CD4-positive, alpha-beta T cell treated with Interleukin-17A for 4 hours (primary cell): ENCODE measurements at places on chromosomes 11 and 22.

DNA sequence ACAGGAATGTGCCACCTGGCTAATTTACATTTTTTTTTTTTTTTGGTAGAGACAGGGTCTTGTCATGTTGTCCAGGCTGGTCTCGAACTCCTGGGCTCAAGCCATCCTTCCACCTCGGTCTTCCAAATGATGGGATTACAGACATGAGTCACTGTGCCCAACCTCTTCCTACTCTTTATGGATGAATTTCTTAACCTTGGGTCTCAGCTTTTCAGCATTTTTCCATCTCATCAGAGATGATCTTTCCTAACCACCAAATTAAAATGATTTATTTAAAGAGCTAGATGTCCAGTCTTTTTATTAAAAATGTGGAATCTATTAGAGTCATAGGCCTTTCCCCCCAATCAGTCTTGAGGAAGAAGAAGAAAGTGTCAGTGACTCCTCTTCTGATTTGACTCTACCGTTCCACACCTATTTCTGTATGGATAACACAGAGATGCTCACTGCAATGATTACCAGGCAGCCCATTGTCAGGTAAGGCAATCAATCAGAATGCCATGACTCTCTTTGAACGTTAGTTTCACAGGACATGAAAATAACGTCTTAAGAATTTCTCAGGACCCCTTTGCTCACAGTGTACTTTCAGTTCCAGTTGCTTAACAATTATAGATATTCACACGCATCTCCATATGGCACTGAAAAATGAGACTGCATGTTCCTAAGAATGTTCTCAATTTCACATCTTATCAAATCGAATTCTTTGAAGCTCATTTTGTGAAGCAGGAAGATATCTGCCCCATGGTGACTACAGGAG, 51.0 kb downstream of the MIAT start:
- DNase-seq: no peak

DNA sequence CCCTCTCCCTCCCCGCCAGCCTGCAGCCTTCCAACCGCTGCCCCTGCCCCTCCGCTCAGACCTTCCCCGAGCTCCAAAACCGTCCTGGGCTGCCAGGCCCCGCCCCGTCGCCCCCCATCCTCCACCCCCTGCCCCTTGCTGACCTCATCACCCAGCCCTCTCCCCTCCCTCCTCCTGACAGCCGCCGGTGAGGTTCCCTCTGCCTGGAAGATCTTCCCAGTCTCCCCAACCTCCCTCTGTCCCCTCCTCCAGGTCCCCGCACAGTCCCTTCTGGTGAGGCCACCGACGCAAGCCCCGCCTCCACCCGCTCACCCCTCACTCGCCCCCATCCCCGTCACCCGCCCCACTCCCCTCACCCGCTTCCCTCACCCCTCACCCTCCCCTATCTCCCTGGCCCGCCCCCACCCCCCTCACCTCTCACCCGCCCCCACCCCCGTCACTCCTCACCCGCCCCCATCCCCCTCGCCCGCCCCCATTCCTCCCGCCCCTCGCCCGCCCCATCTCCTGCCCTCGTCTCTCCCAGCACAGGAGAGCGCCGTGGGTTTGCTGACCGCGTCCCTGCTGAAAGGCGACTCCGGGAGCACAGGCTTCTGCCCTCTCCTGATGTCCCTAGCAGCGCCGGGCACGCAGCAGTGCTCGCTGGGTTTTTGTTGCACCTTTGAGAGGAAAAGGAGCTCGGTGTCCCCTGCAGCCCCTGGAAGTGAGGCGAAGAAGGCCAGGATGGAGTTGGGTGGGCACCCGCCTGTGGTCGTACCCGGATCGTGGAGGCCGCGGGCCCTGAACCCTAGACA, 16.4 kb upstream of the UPK3A start:
- peak; percentile 40 for DNase-seq

DNA sequence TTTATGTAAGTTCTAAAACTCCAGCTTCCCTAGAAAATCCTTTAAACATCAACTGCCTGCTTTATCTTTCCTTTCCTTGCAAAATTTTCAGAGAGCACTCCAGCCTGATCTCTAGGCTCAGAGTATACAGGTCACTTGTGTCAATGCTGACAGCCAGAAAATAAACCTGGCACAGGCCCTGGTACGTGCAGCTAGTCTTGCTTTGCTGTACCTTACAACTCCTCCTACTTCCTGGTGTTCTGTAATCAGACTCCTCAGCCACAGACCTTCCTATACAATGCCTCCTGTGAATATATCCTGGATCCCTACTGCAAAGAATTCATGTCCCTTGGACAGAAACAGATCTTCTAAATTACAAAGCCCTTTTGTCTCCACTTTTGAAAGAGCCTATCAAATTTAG, 24.2 kb upstream of the TMEM123 start:
- peak; percentile 60 for DNase-seq

GRCh38 chr11:94581926-94582325, 14.8 kb downstream of the PIWIL4 start:
- no peak for DNase-seq

- DNase-seq: no peak
Observed at GRCh38 chr11:12485328-12485727, 108.0 kb downstream of the PARVA start.

GRCh38 chr22:39905687-39906086, 4.8 kb downstream of the GRAP2 start:
- DNase-seq: peak; percentile 35

GRCh38 chr11:80424012-80424695, 983.3 kb upstream of the TENM4 start:
- no peak for DNase-seq

DNA sequence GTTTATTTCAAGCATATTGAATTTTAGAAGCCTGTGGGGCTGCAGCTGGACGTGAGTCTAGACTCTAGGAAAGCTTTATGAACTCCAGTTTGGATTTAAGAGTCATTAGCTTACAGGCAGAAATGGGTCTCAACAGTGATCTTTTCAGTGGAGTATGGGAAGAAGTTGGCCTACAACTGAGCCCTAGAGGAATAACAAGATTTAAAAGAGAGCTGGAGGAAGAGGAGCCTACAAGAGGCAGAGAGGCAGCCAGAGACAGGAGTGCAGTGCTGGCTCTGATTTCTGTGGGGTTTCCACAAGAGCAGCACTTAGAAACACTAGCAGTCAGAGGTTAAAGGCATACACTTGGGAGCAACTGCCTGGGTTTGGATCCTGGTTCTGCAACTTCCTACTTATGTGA, 17.9 kb downstream of the APOL5 start:
- no peak for DNase-seq

- DNase-seq: no peak
Observed at GRCh38 chr11:78943841-78944240, 369.2 kb upstream of the NARS2 start.
